Panc1 (cell line): ENCODE measurements at places on chromosomes 7 and 10. TPM values are rescaled to one million over a fixed set of nuclear protein-coding genes. Genes with fewer than 3 reads are reported as not detected.

- no peaks in the 10 kb centered on the region for H3K27me3 ChIP-seq
- no peak for DNase-seq
- H3K36me3 ChIP-seq = no peaks in the 10 kb centered on the region
- no peak overlapping the region for H3K4me3 ChIP-seq
Measured at GRCh38 chr10:7551289-7551688, 115.5 kb downstream of the ITIH5 start.

Gene GNA12
- total RNA-seq = 139 TPM

- no peak overlapping the region for H3K4me3 ChIP-seq
- peaks cover 14% of the 10 kb centered on the region for H3K27me3 ChIP-seq
- no peaks in the 10 kb centered on the region for H3K36me3 ChIP-seq
- no peak overlapping the region for H3K27ac ChIP-seq
Measured at GRCh38 chr10:104650072-104650471, 9.0 kb downstream of the SORCS3 start.

DNA sequence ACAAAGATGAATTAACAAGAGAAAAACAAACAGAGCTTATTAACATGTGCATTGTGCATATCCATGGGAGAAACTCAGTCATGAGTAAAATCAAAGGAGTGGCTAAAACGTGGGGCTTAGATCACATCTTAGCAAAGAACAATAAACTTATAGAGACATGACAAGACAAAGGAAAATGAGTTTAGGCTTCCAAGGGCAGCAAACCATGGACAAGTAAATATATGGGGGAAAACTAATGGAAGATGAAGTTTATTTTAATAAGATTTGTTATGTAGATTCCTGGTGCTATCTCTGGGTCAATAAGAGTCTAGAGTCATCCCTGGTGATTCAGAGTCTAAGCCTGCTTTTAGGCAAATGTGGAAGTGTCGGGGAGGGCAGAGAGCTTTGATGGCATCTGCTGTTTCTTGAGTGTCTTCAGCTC is 87.2 kb upstream of the PLPP4 start:
- no peak overlapping the region for H3K4me3 ChIP-seq
- peaks cover 10% of the 10 kb centered on the region for H3K27me3 ChIP-seq
- H3K27ac ChIP-seq = no peak overlapping the region
- DNase-seq = no peak
- no peaks in the 10 kb centered on the region for H3K4me1 ChIP-seq
- no peaks in the 10 kb centered on the region for H3K36me3 ChIP-seq

GRCh38 chr10:58438986-58439385 is 53.8 kb downstream of the TFAM start:
- no peaks in the 10 kb centered on the region for H3K36me3 ChIP-seq
- H3K27me3 ChIP-seq = no peaks in the 10 kb centered on the region; the same call in 1 of the 2 replicates
- H3K4me1 ChIP-seq = no peaks in the 10 kb centered on the region
- no peak for DNase-seq

Gene ASB15
- total RNA-seq = not detected

- no peaks in the 10 kb centered on the region for H3K36me3 ChIP-seq
- H3K4me3 ChIP-seq = no peak overlapping the region
- no peak overlapping the region; the same call in 1 of the 2 replicates for H3K27ac ChIP-seq
- H3K27me3 ChIP-seq = no peaks in the 10 kb centered on the region
- H3K4me1 ChIP-seq = peaks cover 4% of the 10 kb centered on the region; the same call in 1 of the 2 replicates
- no peak for DNase-seq
Measured at GRCh38 chr10:4503076-4503475, 322.9 kb upstream of the AKR1E2 start.

Gene NPTX2
- total RNA-seq = 0.15 TPM

Gene EN2
- 1.5 TPM for total RNA-seq

DNA sequence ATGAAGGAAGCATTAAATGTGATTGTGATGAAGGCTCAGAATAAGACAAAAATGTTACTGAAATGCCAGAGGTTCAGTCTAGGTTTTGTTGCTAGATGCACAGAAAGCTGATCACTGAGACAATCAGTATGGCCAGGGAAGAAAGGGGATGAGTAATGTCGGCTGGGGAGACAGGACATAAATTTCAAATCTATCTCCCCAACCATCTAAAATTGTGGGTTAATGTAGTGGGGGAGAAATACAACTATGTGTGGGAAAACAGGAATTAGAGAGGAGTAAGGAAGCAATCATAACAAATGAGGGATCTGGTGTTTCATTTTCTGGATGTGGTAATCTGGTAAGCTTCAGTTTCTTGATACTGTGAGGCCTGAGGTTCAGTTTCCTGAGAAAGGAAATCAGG is 1111.0 kb downstream of the XPNPEP1 start:
- H3K4me1 ChIP-seq = no peaks in the 10 kb centered on the region
- no peak overlapping the region for H3K4me3 ChIP-seq
- no peak overlapping the region for H3K27ac ChIP-seq
- H3K36me3 ChIP-seq = no peaks in the 10 kb centered on the region
- no peaks in the 10 kb centered on the region for H3K27me3 ChIP-seq

Gene ARHGEF35
- 12.0 TPM for total RNA-seq

Gene IFIT2
- total RNA-seq = 31.6 TPM

DNA sequence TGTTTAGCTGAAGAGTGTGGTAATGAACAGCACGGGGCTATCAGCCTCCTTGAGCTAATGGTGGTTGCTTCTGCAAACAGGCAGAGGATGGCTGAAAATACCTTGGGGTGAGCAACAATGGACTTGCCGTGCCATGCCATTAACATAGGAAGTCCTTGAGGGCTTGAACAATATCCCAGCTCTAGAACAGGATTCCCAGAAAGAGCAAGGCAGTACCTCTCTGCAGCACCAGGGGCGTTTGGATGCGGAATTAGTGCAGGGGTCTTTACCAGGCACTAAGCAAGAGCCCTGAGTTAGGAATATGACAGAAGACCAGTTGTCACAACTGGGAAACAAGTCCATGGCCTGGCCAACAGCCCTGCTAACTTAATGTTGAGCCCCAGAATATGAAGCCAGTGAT is 143.2 kb upstream of the COBL start:
- DNase-seq = no peak
- H3K27me3 ChIP-seq = no peaks in the 10 kb centered on the region
- H3K36me3 ChIP-seq = no peaks in the 10 kb centered on the region
- no peaks in the 10 kb centered on the region for H3K4me1 ChIP-seq

DNA sequence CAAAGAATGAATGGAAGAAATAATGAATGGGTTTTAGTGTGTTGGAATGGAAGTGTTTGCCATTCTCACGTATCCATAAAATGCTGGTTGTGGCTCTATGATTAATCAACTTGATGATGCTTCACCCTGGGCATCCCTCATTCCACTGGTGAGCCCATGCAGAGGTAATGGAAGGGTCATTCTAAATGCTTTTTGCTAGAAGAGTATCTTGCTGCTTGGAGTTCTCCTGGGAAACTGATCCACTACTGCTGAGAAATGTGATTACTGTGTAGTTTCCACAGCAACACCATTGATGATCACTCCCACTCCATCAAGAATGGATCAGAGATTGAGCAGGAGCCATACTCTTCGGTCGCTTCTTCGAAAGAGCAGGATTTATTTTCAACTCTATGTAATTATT is 101.6 kb downstream of the ARL5B start:
- no peaks in the 10 kb centered on the region for H3K27me3 ChIP-seq
- DNase-seq = no peak
- H3K27ac ChIP-seq = no peak overlapping the region
- H3K4me3 ChIP-seq = no peak overlapping the region
- H3K36me3 ChIP-seq = no peaks in the 10 kb centered on the region

DNA sequence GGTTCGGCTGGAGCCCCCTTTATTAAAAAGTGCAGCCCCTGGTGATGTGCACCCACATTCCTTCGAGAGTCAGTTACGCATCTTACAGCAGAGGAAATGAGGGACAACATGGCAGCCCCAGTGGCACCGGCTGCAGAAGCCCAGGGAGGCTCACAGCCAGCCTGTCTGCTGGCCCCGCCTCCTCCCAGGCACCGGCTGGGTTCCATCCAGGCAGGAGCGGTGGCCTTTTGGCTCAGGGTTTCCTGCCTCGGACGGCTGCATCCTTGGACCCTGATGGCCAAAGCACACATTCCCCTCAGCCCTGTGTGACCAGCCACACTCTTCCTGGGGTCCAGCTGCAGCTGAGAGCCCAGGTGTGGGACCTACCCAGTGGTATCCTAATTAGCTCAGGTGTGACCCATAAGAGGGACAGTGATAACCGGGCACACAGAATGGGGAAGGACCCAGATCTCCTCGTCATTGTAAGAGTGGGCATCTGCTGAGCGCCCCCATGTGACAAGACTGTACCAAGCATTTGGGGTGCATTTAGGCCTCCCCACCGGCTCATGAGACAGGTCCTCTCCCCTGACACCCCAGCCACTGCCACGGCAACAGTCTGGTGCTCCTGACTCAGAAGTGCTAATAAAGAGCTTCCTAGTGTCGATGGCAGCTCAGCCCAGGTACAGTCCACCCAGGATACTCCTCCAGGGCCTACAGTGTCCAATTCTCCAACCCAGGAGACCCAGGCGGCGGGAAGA is 63.3 kb upstream of the CHST15 start:
- H3K27me3 ChIP-seq = no peaks in the 10 kb centered on the region
- peaks cover 46% of the 10 kb centered on the region for H3K4me1 ChIP-seq
- H3K36me3 ChIP-seq = no peaks in the 10 kb centered on the region
- DNase-seq = no peak
- peak overlapping the region; percentile 76 for H3K27ac ChIP-seq
- H3K4me3 ChIP-seq = no peak overlapping the region

DNA sequence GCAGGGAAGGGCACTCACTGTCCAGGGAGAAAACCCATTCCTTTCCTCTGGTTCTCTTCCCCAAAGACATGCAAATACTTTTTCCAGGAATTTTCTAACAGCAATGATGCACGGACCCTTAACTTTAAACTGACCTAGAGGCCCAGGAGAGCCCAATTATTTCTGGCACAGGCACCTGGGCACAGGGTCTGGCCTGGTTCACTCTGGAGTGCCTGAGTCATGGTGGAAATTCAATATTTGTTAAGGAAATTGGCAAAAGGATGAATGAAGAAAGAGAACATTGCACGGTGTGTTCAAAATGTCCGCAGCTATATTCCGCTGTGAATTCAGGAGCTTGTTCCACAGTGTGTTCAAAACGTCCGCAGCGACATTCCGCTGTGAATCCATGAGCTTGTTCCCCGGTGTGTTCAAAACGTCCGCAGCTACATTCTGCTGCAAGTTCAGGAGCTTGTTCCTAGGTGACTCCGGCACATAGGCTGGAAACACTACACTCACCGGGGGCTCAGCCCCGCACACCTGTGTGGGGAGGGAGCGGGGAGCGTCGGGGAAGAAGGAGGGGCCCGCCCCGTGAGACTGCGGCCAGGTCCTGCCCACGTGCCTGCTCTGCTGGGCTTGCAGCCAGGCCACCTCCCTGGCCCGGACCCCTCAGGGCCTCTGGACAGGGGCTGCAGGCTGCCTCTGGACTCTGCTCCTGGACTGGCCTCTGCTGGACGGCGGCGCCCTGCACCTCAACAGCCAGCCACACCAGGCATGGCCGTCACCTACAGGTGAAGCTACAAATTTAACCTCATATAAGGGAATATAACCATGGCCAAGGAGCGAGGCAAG is 72.0 kb upstream of the FAM20C start:
- no peaks in the 10 kb centered on the region; the same call in 1 of the 2 replicates for H3K27me3 ChIP-seq
- no peak for DNase-seq
- peaks cover 2% of the 10 kb centered on the region; the same call in 1 of the 2 replicates for H3K4me1 ChIP-seq
- H3K4me3 ChIP-seq = no peak overlapping the region
- no peaks in the 10 kb centered on the region for H3K36me3 ChIP-seq
- H3K27ac ChIP-seq = no peak overlapping the region

Gene PODXL
- 32.3 TPM for total RNA-seq

Gene CPN1
- not detected for total RNA-seq
